ENCODE measurements at places on chromosomes 2 and 18. TPM values are rescaled to one million over a fixed set of nuclear protein-coding genes. Genes with fewer than 3 reads are reported as not detected.
A peak's percentile ranks its signal among the peaks of the same experiment; 100 is the strongest.

DNA sequence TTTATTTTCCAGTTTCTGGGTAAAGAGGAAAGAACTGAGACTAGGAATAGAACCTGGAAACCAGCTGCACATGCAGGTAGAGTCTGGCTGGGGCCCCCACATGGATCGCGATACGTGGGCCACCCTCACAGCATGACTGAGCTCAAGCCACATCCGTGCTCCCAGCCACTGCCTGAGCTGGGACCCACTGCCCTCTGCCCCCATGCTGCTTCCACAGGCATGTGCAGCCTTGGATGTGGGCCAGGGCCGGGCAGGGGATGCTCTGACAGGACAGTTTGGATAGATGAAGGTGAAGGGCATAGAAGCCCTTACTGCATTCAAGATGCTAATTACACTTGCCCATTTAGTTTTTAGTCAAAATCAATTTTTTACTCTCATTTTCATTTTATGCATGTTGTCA, 321.2 kb downstream of the DCDC2C start:
- H3K27me3 ChIP-seq, result no peaks in the 10 kb centered on the region
- H3K4me1 ChIP-seq, result no peaks in the 10 kb centered on the region

DNA sequence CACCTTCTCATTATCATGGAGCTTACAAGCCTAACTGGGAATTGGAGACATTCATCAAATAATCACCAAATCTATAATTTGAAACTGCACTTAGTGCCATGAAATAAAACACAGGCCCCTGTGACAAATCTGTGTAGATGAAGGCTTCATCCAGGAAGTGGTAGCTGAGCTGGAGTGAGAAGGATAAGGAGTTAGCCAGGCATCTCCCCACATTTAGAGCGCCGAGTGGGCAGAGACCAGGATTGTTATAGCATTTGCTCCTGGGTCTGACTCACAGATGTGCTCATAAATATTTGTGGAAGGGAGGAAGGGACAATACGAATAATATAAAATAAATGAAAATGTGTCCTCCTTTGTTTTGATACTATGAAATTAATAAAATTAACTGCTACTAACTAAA, 2.5 kb upstream of the MAT2A start:
- peak; percentile 89 for DNase-seq
- H3K27me3 ChIP-seq, result no peaks in the 10 kb centered on the region
- H3K36me3 ChIP-seq, result peaks cover 5% of the 10 kb centered on the region
- 0 out of 2 replicates have a peak overlapping the region, but pooled peaks have one; percentile 3 for H3K27ac ChIP-seq

DNA sequence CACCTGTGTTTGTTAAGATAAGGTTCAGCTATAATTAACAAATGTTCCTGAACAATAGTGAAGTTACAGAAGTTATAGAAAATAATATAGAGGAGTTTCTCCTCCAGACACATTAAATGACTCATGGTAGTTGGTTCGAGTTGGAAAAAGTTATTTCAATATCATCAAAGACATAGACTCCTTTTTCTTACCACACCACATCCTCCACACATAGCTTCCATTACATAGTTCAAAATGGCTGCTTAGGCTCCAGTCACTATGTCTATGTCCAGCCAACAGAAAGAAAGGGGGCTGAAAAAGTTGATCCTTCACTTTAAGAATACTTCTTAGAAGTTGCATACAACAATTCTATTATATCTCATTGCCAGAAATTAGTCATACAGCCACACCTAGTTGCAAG, 50.7 kb downstream of the DYNAP start:
- no peaks in the 10 kb centered on the region for H3K36me3 ChIP-seq
- H3K27me3 ChIP-seq, result no peaks in the 10 kb centered on the region
- H3K27ac ChIP-seq, result no peak overlapping the region
- DNase-seq, result no peak
- H3K4me1 ChIP-seq, result no peaks in the 10 kb centered on the region

DNA sequence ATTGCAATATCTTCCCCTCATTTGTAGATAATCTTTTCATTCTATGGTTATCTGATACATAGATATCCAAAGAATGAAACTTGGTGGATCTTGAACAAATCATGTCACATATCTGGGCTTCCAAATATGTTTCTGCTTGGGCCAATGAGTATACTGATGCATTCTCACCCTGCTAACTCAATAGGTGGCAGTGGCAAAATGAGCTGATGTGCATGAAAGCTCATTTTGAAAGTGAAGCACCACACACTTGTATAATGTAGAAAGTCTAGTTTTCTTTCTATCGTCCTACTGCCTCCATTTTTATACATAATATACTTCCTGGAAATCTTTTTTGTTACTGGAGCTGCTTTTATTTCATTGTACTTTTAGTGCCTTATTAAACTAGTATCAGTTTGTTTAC, 208.2 kb downstream of the PRKCE start:
- DNase-seq, result no peak
- H3K4me3 ChIP-seq, result no peak overlapping the region
- peaks cover 3% of the 10 kb centered on the region for H3K4me1 ChIP-seq
- H3K27ac ChIP-seq, result no peak overlapping the region
- no peaks in the 10 kb centered on the region for H3K27me3 ChIP-seq
- H3K36me3 ChIP-seq, result no peaks in the 10 kb centered on the region

- no peak for DNase-seq
- no peaks in the 10 kb centered on the region for H3K27me3 ChIP-seq
- H3K36me3 ChIP-seq, result no peaks in the 10 kb centered on the region
- H3K27ac ChIP-seq, result no peak overlapping the region
Measured at GRCh38 chr2:31075431-31075830, 62.8 kb downstream of the GALNT14 start.

DNA sequence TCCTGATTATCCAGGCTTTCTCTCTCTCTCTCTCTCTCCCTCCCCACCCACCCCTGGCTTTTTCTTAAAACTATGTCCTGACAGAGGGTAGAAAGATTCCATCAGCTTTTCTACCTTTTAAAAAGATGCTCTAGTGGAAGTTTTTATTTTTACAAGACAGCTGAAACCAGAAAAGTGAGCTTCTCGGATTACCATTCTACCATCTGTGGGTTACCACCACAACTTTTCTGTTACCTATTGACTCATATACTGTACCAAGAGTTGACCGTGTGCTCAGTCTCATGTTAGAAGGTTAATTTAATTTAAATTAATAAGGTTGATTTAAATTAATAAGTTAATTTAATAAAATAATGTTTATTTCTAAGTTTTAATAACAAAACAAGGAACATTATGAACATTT, 137.6 kb downstream of the UPP2 start:
- DNase-seq, result no peak
- H3K27me3 ChIP-seq, result no peaks in the 10 kb centered on the region
- H3K36me3 ChIP-seq, result no peaks in the 10 kb centered on the region
- no peak overlapping the region for H3K4me3 ChIP-seq

- H3K36me3 ChIP-seq, result no peaks in the 10 kb centered on the region
- H3K27me3 ChIP-seq, result no peaks in the 10 kb centered on the region
- no peaks in the 10 kb centered on the region for H3K4me1 ChIP-seq
- no peak overlapping the region for H3K4me3 ChIP-seq
- H3K27ac ChIP-seq, result no peak overlapping the region
- DNase-seq, result no peak
Measured at GRCh38 chr2:151657667-151658076, 76.6 kb downstream of the NEB start.

GRCh38 chr2:12441750-12442475, 274.8 kb upstream of the TRIB2 start:
- no peak overlapping the region for H3K27ac ChIP-seq
- DNase-seq, result no peak
- no peaks in the 10 kb centered on the region for H3K36me3 ChIP-seq
- H3K4me1 ChIP-seq, result peaks cover 8% of the 10 kb centered on the region

- no peaks in the 10 kb centered on the region for H3K36me3 ChIP-seq
- no peak overlapping the region for H3K4me3 ChIP-seq
- no peaks in the 10 kb centered on the region for H3K27me3 ChIP-seq
- H3K4me1 ChIP-seq, result no peaks in the 10 kb centered on the region
- H3K27ac ChIP-seq, result no peak overlapping the region
Measured at GRCh38 chr2:125310657-125311364, 1285.7 kb downstream of the CNTNAP5 start.

DNA sequence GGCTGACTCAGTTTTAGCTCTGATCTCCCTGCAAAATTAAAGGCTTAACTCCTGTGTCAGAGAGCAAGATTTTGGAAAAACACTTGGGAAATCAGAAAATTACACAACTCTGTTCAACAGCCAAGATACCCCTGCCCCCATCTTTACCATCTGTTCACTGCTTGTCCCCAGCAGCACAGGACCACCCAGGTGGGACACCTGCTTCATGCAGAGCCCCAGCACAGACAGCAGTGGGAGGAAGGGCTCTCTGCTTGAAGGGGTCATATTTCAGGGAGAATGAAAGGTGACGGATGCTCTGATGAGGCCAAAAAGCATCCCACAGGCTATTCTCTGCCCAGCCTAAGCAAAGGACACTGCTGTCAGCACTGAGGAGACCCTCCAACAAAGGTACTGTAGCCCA, 584.6 kb upstream of the KLHL29 start:
- H3K4me3 ChIP-seq, result no peak overlapping the region
- no peak for DNase-seq
- H3K4me1 ChIP-seq, result no peaks in the 10 kb centered on the region
- H3K27ac ChIP-seq, result no peak overlapping the region
- H3K27me3 ChIP-seq, result no peaks in the 10 kb centered on the region

DNA sequence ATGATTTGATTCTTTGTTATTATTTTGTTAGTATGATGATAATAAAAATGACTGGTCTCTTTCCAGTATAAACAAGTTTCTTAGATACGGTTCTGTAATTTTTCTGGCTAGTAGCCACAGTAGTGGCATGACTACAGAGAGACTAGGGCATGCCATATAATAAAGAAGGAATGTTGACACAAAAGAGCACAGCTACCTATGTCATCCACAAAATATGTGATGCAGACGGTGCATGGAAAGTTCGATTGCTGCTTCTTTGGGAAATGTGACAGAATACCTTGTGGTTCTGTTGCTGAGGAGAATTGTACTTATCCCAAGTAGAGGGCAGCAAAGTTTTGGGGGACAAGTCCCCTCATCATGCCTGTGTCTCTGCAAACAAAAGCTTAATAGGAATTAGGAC, 26.1 kb upstream of the SETBP1 start:
- DNase-seq, result peak; percentile 45
- H3K4me3 ChIP-seq, result no peak overlapping the region
- peaks cover 2% of the 10 kb centered on the region for H3K4me1 ChIP-seq
- no peaks in the 10 kb centered on the region for H3K27me3 ChIP-seq

- H3K4me1 ChIP-seq, result peaks cover 4% of the 10 kb centered on the region
- H3K27ac ChIP-seq, result peak overlapping the region; percentile 70
Measured at GRCh38 chr2:144523596-144524117, 3.7 kb upstream of the ZEB2 start.

DNA sequence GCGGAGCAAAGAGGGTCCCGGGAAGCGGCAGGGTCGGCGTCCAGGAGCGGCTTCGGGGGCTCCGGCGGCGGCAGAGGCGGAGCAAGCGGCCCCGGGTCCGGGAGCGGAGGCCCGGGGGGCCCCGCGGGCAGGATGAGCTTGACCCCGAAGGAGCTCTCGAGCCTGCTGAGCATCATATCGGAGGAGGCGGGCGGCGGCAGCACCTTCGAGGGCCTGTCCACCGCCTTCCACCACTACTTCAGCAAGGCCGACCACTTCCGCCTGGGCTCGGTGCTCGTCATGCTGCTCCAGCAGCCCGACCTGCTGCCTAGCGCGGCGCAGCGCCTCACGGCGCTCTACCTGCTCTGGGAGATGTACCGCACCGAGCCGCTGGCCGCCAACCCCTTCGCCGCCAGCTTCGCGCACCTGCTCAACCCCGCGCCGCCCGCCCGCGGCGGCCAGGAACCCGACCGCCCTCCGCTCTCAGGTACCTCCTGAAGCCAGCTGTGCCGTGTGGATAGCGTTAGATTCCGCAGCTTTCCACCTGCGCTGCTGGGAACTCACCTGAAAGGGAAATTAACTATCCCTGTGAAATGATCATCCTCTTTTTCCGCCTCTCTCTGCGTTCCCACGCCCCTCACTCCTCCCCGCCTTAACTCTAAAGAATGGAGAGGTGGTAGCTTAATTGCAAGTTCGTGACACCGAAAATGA, 472 bp downstream of the CNOT11 start:
- peak overlapping the region; percentile 74 for H3K27ac ChIP-seq
- H3K4me3 ChIP-seq, result peak overlapping the region; percentile 84
- H3K27me3 ChIP-seq, result no peaks in the 10 kb centered on the region
- H3K4me1 ChIP-seq, result peaks cover 12% of the 10 kb centered on the region
- peaks cover 3% of the 10 kb centered on the region for H3K36me3 ChIP-seq
- DNase-seq, result peak; percentile 68

- no peaks in the 10 kb centered on the region for H3K4me1 ChIP-seq
- no peaks in the 10 kb centered on the region for H3K36me3 ChIP-seq
- no peak for DNase-seq
- H3K4me3 ChIP-seq, result peak overlapping the region; percentile 94
- H3K27ac ChIP-seq, result no peak overlapping the region
Measured at GRCh38 chr18:79070486-79070885, 1.3 kb downstream of the ATP9B start.

DNA sequence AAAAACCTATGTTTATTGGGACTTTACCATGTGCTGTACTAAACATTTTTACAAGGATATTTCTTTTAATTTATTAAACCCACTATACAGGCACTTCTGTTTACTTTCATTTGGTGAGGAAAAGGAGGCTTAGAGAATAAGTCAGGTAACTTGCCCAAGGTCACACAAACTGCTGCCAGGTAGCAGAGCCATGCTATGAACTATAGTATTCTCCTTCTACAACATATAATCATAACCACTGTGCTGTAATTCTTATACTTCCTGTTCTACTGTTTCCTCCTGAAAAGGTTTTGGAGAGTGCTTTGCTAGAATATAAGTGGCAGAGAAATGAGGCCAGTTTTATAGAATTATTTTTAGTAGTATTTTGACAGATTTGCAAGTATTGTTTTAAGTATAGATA, 29.5 kb downstream of the SLC39A10 start:
- H3K27ac ChIP-seq, result no peak overlapping the region
- no peaks in the 10 kb centered on the region for H3K27me3 ChIP-seq
- H3K4me3 ChIP-seq, result no peak overlapping the region
- 0 out of 2 replicates have a peak, but pooled peaks cover 2% of the 10 kb centered on the region for H3K36me3 ChIP-seq
- no peak for DNase-seq

DNA sequence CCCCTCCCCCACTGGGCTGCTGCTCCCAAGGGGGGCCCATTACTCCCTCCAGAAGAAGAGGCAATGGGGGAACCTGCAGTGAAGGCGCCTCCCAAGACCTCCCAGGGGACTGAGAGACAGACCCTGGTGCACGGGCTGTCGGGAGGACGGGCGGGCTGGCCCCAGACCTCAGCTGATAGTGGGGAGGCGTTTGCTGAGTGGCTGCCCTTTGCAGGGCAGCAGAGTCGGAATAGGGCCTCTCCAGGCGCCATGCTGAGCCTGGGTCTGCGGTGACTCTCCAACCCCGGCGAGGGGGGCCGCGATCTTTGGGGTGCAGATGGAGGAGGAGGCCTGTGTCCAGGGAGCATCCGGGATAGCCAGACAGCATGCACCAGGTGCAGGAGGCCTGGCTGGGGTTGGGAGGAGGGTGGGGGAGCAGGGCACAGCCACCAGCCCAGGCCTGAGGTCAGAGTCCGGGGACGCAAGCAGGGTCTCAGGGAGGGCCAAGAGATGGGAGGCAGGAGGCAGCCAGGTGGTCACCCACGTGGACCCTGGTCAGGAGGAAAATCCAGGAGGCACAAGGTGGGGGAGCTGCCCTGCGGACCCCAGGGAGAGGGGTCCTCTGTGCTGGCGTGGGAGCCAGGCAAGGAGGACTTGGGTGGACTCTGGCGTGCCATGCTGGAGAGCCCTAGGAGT, 11.0 kb downstream of the CROCC2 start:
- H3K4me1 ChIP-seq, result peaks cover 54% of the 10 kb centered on the region
- no peak for DNase-seq
- no peaks in the 10 kb centered on the region for H3K27me3 ChIP-seq
- H3K4me3 ChIP-seq, result no peak overlapping the region

- no peaks in the 10 kb centered on the region for H3K27me3 ChIP-seq
- H3K27ac ChIP-seq, result no peak overlapping the region
- no peak overlapping the region for H3K4me3 ChIP-seq
- H3K4me1 ChIP-seq, result peaks cover 2% of the 10 kb centered on the region
- no peaks in the 10 kb centered on the region for H3K36me3 ChIP-seq
Measured at GRCh38 chr2:6780765-6781274, 84.9 kb downstream of the CMPK2 start.

CCDC68 gene
- 0.54 TPM for total RNA-seq

IL36RN gene
- total RNA-seq, result not detected

NFATC1 gene
- total RNA-seq, result 0.36 TPM

FAM161A gene
- 1.1 TPM for total RNA-seq
